ENCODE measurements at places on chromosomes 1 and 21.

DNA sequence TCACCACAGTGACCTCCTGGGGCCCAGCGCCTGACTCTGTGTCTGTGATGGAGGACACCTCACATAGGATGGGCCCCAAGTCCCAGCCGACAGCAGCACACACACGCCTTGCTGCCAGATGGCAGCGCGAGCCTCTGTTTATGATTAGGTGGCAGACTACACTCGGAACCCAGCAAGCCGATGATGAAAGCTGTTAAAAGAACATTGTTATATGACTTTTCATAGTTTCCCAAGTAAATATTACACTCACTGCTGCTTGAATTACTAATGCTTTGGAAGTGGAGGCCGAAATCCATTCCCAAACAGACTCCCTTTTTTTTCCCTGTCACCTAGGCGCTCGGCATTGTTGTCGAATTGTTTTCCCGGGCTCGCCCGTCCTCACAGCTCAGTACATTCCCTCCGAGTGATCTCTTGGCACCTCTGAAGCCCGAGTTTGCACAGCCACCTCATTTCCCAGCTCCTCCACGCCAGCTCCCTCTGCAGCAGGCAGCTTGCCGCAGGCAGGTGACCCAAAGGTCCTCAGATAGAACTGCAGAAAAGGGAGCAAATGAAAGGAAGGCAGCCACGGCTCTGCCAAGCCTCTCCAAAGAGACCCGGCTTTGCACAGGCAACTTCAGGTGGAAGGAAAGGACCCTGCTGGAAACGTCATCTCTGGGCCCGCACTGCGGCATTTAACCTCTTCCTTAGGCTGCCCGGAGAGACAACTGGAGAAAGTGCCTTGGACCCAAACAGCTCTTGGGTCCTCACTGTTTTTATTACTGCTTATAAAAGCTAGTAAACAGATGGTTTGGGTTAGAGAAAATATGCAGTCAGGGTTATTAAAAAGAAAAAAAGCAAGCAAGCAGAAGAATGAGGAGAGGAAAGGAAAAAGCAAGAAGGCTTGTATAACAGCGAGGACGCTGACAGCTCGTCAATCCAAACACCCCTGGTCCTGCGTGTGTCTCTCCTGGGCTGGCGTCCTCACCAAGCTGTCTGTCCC, 72.2 kb upstream of the SLC25A33 start:
- no peak for DNase-seq

GRCh38 chr1:180193141-180194047, 36.7 kb upstream of the LHX4 start:
- no peak for DNase-seq

GRCh38 chr1:8631163-8631562, 186.3 kb downstream of the RERE start:
- no peak for DNase-seq

- no peak for DNase-seq
Observed at GRCh38 chr1:172401892-172402291, 18.6 kb upstream of the C1orf105 start.

Measured in activated CD4-positive, alpha-beta T cell treated with anti-CD3 and anti-CD28 coated beads, Interleukin-2, amount 10 ng/mL, durations not matched to agents 24 days and 14 days (primary cell).